ENCODE measurements at places on chromosomes 7 and 10. TPM values are rescaled to one million over a fixed set of nuclear protein-coding genes. Genes with fewer than 3 reads are reported as not detected.

DNA sequence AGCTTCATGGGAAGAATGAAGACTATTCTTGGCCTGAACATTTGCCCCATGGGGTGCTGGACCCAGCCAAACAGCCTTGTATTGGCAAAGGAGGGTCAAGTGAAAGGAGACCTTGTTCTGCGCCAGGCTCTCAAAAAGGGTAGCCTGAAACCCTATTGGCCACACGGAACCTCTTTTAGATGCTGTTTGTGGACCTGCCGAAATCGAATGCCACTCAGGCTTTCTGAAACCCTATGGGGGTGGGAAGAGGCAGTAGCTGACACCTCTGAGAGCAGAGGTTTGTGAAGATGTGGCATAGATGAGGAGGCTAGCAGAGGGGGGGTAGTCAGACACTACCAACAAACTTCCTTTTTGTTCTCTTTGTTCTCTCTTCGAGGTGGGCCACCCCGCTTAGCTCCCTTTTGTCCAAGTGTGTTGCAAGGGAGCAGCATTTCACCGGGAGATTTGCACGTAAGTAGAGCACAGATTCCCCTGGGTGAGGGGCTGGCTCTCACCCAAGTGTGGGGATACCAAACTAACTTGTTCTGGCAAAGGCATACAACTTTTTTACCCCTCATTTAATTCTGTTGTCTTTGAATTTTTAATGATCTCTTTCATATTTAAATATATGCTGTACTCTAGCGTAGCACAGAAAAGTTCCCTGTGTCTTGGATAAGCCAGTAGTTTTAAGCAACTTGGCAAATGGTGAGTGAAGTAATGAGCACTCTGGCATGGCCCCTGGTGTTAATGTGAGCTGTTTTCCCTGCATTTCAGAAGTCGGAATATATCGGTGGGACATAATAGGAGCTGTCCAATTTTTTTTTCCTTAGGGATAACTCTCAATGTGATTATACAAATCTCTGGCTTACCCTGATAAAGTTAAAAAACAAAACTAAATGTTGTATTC lies 107.7 kb downstream of the SEPTIN7 start:
- no peak for DNase-seq

GRCh38 chr7:66952343-66953043 lies 31.5 kb downstream of the TMEM248 start:
- no peak for DNase-seq

DNA sequence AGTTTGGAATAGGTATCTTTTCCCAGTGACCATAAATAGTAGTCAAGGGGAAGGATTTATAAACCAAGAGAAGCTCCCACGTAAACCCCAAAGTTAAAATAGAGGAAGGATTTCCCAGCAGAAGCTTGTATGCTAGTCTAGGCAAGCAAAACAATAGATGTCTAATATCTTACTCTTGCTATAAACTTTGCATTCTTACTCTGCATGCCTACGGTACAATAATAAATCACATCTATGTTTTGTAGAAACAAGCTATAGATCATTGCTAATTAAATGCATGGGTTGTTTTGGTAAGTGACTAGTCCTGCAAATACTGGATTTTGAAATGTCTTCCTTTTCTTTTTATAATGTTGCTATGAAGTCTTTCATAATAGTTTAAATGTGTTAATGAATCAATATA lies 585.5 kb downstream of the INHBA start:
- DNase-seq: no peak

DNA sequence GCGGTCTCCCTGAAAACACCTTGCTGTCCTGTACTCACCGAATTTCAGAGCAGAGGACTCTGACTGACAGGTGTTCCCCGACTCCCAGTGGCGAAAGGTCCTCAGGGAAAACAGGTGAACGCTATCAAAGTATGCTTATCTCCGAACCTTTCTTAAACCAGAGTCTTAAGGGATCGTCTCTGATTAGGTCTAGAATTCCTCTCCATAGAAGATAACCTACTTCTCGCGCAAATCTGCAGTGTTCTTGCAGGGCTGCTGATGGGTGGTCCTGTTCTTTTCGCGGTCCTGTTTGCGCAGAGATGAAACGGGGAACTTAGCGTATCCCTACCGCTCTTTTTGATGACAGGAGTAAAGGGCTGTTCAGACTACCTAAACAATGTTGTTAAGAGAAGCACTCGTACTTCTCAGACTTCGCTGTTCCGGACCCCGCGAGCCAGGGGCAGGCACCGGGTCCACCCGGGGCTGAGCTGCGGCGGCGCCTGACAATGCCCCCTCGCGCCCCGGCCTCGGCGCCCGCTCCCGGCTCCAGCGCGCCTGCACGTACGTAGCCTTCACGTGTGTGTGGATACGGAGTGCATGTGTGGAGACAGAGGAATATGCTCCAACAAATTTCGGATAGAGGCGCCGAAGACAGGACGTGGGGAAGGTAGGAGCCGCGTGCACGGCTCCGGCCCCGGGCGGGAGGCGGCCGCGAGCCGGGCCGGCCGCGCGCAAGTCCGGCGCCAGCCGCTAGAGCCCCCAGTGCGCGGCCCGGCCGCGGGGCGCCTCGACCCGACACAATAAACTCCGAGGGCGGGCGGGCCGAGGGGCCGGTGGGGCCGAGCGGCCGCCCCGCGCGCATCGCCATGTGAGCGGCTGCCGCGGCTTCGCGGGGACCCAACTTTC lies 766 bp upstream of the ZMYND11 start:
- DNase-seq: peak; percentile 59

- no peak for DNase-seq
Observed at GRCh38 chr10:21728618-21729017, 194.6 kb downstream of the MLLT10 start.

- DNase-seq: no peak
Observed at GRCh38 chr10:52751337-52751736, 21.2 kb downstream of the MBL2 start.

- DNase-seq: no peak
Observed at GRCh38 chr7:96328016-96328415, 6.1 kb upstream of the SLC25A13 start.

DNA sequence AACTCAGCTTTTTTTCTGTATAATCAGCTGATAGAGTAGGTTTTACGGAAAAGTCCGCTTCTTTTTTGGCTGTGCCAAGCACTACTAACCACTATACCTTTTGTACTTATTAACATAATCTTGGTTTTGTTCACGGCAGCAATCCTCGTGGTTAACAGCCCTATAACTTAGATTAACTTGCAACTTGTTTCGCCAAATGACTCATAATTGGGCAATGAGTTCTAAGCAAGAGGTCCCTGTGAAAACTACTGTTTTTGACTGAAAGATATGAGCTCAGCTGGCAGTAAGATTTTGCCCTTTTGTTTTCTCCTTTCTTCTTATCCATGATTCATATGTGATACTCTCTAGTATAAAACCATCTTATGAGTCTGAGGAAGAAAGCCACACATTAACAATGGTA lies 345.0 kb upstream of the PCDH15 start:
- DNase-seq: no peak

- DNase-seq: no peak
Observed at GRCh38 chr7:83695128-83695960, 46.4 kb upstream of the SEMA3E start.

DNA sequence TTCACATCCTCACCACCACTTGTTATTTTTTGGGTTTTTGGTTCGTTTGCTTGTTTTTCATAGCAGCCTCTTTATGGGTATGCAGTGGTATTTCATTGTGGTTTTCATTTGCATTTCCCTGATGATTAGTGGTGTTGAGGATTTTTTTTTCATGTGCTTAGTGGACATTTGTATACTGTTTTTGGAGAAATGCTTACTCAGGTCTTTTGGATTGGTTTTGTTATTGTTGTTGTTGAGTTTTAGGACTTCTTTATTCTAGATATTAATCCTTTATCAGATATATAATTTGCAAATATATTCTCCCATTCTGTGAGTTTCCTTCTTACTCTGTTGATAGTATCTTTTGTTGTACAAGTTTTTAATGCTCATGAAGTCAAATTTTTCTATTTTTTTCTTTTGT lies 42.8 kb downstream of the GAD2 start:
- no peak for DNase-seq

- no peak for DNase-seq
Observed at GRCh38 chr7:152911226-152911560, 151.6 kb downstream of the ACTR3B start.

GRCh38 chr7:125926621-125927020 lies 997.0 kb upstream of the POT1 start:
- DNase-seq: no peak

- no peak for DNase-seq
Observed at GRCh38 chr10:63457594-63457993, 8.2 kb downstream of the JMJD1C start.

DNA sequence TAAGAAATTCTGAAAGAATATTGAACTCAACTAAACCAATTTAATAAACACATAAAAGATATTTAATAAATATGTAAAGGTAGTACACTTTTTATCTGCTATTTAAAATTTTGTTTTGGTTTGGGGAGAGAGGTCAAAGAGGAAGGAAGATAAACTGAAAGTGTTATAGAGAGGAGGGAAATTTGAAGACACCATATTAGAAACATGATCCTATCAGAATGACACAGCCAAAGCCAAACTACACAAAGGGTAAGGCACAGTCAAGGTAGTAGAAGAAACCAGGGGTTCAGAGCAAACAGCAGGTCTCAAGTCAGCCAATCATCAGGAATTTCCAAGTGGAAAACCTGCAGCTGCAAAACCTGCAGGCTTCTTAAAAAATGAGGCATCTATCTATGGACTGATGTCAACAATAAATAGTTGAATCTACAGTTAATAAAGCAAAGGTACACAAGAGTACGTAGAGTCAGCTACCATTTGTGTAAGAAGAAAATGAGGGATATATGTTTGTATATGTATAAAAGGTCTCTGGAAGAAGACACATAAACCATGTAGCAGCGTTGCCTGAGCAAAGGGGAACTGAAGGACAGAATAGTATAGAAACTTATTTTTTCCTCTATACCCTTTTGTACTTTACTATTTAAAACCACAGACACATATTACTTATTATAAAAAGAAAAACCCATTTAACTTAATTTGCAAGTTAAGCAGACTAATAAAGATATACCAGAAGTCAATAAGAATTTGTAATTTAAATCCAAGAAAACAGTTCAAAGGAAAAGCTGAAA lies 10.0 kb downstream of the ZNF800 start:
- no peak for DNase-seq

DNA sequence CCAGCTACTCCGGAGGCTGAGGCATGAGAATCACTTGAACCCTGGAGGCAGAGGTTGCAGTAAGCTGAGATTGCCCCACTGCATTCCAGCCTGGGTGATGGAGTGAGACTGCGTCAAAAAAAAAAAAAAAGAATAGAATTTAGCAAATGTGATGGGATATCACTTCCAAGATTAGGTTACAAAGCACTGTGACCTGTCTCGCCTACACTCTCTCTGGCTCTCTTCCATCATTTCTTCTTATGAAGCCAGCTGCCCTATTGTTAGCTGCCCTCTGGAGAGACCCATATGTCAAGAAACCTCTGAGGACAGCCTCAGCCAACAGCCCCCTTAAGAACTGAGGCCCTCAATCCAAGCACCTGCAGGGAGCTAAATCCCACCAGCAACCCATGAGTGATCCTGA lies 28.2 kb downstream of the ARHGAP21 start:
- DNase-seq: no peak

The POU6F2 gene
- not detected for polyA plus RNA-seq

The DCLRE1A gene
- 7.1 TPM for polyA plus RNA-seq

The DLX6 gene
- polyA plus RNA-seq: not detected

The VDAC2 gene
- polyA plus RNA-seq: 148 TPM

The SLC26A3 gene
- polyA plus RNA-seq: not detected

The HTR5A gene
- polyA plus RNA-seq: not detected

The NPFFR1 gene
- not detected for polyA plus RNA-seq

The SCIN gene
- not detected for polyA plus RNA-seq

The CTAGE4 gene
- not detected for polyA plus RNA-seq

The MSS51 gene
- polyA plus RNA-seq: 0.38 TPM

The NCAPG2 gene
- 5.7 TPM for polyA plus RNA-seq

The FASTK gene
- polyA plus RNA-seq: 57.6 TPM

The BTBD16 gene
- not detected for polyA plus RNA-seq

The CPXM2 gene
- not detected for polyA plus RNA-seq

The ELOVL3 gene
- not detected for polyA plus RNA-seq

Measured in immature natural killer cell (primary cell).